ENCODE measurements at places on chromosomes 3 and 15.

- DNase-seq: no peak
Measured at GRCh38 chr3:138426211-138426610, 8.2 kb upstream of the ESYT3 start.

GRCh38 chr3:128424508-128425069, 42.1 kb downstream of the DNAJB8 start:
- no peak for DNase-seq

- no peak for DNase-seq
Measured at GRCh38 chr15:94638183-94638582, 406.8 kb downstream of the MCTP2 start.

GRCh38 chr15:68310178-68310803, 32.7 kb downstream of the FEM1B start:
- DNase-seq: no peak

DNA sequence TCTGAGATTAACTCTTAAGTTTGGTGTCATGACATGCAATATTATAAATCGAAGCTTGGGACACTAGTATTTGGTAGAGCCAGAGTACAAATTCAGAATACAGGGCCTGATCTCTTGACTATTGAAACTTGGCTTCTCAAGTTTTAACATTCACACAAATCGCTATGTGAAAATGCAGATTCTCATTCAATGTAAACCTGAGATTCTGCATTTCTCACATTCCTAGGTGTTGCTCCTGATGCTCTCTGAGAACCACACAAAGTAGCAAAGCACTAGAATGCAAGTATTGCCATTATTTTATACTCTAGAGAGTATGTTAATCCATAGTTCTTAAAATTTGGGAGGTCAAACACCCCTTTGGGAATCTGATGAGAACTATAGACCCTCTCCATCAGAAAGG, 47.9 kb downstream of the WDR49 start:
- DNase-seq: no peak

- DNase-seq: no peak
Measured at GRCh38 chr15:55113736-55114135, 83.0 kb downstream of the RSL24D1 start.

- no peak for DNase-seq
Measured at GRCh38 chr3:126436826-126437717, 38.6 kb downstream of the ZXDC start.

DNA sequence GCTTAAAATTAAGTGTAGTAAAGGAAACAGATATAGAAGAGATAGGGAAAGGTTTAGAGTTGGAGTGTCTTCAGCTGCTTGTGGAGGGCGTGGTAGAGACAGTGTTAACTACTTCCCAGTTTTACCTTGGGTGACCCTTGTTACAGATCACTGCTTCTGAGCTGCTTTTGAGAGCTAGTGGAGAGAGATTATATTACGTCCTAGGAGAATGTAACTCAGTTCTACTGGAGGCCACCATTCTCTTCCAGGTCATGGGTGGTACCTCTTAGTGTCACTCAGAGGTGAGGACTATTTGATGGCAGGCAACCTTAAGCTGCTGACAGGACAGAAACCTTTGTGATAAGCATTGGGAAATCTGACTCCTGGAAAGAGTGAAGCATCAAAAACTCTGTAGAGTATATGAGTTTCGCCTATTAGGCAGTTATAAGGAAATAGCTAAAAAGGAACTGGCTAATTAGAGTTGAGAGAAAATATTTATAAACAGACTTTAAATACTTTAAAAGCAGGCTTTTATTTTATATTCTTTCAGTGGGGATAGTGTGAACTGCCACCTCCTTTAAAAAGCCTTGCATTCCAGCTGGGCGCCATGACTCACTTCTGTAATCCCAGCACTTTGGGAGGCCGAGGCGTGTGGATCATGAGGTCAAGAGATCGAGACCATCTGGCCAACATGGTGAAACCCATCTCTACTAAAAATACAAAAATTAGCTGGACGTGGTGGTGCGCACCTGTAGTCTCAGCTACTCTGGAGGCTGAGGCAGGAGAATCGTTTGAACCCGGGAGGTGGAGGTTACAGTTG, 106.5 kb downstream of the ZNF609 start:
- DNase-seq: no peak

DNA sequence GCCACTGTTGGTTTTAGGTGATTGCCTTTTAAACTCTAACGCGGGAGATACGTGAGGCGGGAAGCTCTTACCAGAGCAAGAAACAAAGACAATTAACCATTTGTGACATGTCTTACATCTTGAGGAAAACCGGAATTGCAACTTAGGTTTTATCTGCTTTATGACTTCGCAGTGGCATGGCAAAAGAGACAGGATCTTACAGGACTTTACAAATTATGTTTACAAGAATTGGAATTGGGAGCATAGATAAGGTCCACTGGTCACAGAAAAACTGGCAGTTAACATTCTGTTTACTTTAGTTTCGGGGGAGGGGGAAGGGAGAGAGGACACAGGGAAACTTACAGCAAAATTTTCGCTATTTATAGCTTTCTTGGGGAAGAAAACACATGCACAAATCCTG, 1119.6 kb downstream of the ZPLD1 start:
- no peak for DNase-seq

- DNase-seq: no peak
Measured at GRCh38 chr3:189897406-189897805, 223.3 kb downstream of the P3H2 start.

- no peak for DNase-seq
Measured at GRCh38 chr3:176755977-176756376, 441.3 kb downstream of the TBL1XR1 start.

GRCh38 chr3:124657138-124657537, 73.1 kb upstream of the UMPS start:
- DNase-seq: no peak

- DNase-seq: no peak
Measured at GRCh38 chr3:16520241-16520969, 6.9 kb upstream of the RFTN1 start.

DNA sequence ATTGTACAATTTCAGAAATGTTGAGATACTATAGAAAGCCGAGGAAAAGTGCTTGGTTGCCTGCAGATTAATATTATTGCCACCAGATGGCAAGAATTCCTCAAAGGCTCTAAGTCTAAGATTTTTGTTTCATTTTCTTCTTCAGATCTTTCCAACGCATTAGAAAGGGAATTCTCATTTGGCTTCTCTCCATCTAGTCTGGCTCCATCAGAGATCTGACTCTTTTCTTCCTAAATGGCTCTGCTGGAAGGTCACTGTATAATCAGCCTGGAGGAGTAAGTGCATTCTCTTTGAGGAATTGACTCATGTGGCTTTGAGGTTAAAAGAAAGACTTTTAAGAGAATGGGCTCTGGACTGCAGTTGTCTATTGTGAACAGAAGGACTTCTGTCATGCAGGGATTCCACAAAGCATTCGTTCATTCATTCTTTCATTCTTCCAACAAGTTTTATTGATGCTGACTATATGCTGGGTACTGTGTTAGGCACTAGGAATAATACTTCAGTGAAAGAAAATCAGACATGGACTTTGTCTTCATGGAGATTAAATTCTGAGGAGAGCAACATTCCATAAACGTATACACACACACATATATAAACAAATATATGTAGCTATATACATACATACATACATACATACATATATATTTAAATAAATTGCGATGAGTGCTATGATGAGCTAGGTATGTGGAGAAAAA, 55.3 kb downstream of the SLC28A2 start:
- DNase-seq: no peak

GRCh38 chr15:69976366-69976994, 121.2 kb downstream of the TLE3 start:
- DNase-seq: no peak

DNA sequence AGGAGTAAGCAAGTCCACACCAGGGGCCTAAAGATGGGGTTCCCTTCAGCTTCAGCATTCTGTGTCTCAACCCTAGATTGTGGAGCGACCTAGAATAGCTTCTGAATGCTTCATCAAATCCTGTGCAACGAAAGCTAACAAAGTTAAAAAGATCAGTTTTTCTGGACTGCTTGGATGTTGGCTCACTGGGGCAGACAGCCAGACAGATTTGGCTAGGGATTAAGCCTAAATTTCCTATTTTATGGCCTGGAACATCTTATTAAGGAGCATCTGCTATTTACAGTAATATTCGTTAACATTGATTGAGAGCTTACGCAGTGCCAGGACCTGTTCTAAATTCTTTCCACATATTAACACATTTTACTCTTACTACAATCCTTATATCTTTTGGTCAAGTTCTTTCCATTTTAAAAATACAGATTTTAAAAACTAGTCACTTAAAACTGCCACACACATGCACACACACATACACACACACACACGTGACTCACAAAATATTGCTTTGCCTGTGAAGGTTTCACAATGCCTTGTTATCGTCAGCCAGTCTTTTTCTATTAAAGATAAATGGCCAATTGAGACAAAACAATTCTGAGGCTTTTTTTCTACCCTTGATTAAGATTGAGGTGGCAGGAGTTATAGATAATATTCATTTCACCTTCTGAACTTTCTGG, 173.3 kb upstream of the SNTN start:
- DNase-seq: no peak

GRCh38 chr3:197801891-197802778, 11.1 kb downstream of the LRCH3 start:
- no peak for DNase-seq

GRCh38 chr15:97177151-97177577, 783.3 kb upstream of the ARRDC4 start:
- DNase-seq: no peak

DNA sequence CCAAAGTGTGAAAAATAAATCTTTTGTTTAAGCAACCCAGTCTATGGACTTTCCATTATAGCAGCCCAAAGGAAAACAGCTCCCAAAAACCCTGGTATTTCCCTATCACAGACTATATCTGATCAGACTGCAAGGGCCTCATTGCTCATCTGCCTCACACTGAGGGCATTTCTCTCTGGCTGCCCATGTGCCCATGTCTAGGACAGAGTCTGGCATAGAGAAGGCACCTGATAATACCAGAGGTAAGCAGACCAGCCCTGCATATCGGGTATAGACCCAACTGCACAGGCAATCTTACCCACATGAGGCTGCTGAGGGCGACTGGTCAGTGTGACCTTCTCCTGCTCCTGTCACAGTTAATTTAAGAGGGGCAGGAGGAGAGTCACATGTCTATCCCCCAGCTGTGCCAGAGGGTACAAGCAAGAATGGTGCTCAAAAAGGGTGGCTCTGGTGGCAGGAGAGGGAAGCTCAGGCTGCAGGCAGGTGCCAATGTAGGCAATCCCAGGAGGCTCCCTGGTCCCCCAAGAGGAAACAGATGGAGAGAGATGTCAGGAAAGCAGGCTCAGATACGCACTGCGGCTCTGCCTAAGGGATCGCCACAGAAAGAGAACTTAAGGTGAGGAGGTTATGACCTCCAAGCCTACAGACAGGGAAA, 3.1 kb downstream of the CSRNP1 start:
- DNase-seq: no peak

DNA sequence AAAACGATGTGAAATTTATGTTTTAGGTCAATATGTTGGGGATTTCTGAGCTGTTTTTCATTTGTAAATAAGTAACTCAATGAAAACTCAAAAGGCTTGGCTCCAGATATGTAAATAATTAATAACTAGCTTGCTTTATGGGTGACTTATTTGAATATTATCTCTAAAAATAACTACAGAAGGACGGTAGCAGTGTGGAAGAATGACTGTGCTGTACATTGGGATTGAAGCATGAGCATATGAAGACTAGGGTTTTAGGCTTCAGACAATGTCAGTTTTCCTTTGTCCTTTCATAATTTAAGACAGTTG, 343.9 kb downstream of the GRM7 start:
- DNase-seq: no peak

GRCh38 chr3:106130384-106131198, 261.8 kb upstream of the CBLB start:
- DNase-seq: no peak

GRCh38 chr3:137330246-137330645, 372.5 kb downstream of the IL20RB start:
- DNase-seq: no peak

DNA sequence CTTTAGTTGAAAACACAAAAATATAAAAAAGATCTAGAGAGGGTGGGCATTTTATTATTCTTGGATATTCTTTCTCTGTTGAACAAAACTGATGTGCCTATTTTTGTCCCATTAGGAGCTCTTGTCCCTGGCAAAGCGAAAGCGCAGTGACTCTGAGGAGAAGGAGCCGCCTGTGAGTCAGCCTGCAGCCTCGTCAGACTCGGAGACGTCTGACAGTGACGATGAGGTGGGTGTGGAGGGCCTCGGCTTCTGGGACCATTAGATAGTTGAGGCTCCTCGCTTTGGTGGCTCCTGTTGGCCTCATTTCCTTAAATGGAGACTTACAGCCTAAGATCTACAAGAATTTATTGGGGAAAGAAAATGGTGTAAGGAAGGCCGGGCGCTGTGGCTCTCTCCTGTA, 21.3 kb downstream of the RTF1 start:
- DNase-seq: no peak

GRCh38 chr3:167754049-167754448, 18.5 kb downstream of the SERPINI1 start:
- DNase-seq: no peak

DNA sequence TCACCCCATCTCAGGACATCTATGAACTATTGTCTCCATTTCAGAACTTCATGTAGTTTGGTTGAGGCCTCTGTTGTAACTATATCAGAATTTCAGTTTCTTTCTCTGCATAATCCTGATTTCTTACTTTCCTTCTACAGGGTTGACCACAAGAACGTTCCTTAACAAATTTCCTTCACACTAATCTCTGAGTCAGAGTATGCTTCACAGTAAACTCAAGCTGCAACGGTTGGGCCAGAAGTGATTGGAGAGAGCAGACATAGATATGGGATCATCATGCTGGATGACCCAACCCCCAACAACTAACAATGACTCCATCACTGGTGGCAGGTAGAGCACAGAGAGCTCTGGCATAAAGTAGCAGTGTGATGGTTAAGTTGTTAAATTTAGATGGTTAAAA, 128.8 kb upstream of the OSTN start:
- DNase-seq: no peak
